NCI-H524 treated with DMSO at 0.1 percent for 48 hours (cell line): ENCODE measurements at places on chromosomes 1 and 21.

DNA sequence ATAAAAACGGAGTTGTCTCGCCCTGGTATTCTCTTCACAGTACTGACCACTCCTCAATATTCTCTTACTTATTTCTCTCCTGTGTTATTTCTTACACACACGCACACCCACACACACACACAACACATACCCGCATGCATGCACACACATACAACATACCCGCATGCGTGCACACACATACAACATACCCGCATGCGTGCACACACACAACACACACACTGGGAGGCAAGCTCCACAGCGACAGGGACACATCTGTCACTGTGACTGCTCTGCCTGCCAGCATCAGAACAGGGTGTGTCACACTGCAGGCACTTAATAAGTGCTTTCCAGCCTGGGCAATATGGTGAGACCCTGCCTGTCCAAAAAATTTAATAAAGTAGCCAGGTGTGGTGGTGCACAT lies 20.8 kb upstream of the DDOST start:
- DNase-seq, result no peak

GRCh38 chr1:66696771-66697170 lies 55.5 kb upstream of the DYNLT5 start:
- DNase-seq, result no peak

DNA sequence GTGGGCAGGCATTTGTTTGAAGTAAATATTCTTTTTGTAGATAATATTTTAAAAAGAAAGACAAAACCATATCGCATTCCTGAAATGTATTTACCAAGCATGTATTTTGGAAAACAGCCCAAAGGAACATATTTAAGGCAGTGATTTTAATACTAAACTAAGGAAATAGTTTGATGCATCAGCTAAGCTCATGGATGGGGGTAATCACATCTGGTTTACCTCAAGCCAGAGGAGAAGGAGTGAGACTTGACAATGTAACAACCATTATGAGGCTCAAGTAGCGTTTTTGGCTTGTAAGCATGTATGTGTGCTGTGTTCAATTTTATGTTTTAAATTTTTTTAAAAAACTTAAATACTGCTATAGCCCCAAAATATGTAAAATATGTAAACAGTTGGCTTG lies 390.5 kb downstream of the DISC1 start:
- no peak for DNase-seq

DNA sequence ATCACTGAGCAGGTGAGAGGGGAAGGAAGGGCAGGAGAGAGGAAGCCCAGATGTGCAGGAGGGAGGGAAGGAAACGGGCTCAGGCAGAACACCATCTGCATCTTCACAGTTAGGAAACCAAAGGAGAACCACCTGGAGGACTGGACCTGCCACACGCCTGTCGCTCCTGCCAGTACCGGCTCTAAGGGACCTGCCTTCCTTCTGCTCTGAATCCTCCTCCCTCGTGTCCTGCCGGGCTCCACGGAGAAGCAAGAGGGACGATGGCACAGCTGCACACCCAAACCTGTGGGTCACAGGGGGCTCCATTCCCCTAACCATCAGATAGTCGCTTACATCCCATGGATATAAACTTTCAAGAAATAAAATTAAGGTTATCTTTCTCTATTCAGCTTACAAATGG lies 56.1 kb downstream of the TOR1AIP2 start:
- DNase-seq, result no peak

DNA sequence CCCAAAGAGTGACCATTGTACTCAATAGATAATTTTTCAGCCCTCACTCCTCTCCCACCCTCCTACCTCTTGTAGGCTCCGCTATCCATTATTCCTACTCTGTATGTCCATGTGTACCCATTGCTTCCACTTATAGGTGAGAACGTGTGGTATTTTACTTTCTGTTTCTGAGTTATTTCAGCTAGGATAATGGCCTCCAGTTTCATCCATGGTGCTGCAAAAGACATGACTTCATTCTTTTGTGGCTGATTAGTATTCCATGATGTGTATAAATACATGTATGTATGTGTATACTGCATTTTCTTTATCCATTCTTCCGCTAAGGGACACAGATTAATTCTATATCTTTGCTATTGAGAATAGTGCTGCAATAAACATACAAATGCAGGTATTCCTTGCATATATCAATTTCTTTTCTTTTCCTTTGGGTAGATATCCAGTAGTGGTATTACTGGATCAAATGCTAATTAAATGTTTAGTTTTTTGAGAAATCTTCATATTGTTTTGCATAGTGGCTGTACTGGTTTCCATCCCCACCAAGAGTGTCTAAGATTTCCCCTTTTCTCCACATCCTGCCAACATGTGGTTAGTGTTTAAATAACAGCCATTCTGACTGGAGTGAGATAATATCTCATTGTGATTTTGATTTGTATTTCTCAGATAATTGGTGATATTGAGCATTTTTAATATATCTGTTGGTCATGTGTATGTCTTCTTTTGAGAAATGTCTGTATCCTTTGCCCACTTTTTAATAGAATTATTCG lies 4.9 kb downstream of the LY9 start:
- DNase-seq, result no peak

DNA sequence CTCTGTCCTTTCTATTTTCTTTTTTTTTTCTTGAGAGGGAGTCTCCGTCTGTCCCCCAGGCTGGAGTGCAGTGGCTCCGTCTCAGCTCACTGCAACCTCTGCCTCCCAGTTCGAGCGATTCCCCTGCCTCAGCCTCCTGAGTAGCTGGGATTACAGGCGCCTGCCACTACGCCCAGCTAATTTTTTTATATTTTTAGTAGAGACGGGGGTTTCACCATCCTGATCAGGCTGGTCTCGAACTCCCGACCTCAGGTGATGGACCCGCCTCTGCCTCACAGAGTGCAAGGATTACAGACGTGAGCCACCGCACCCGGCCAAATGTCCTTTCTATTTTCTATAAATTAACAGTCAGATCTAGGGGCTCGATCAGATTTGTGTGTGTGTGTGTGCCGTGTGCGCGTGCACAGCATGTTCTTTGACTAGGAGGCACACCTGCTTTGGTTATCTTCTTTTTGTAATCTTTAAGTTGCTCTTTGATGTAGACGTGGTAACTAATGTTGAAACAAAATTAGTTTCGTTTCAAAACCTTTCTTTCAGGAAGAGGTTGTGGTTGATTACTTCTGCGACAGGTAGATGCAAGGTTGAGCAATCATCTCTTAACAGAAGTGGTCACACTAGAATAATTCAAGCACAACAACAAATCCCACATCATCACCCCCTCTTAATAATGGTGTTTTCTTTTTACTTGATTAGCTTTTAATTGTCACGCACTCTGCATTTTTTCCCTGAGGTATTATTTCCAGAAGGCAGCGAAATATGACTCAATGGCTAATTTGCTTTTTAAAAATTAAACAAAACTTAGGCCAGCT lies 779 bp upstream of the DEGS1 start:
- DNase-seq, result no peak

DNA sequence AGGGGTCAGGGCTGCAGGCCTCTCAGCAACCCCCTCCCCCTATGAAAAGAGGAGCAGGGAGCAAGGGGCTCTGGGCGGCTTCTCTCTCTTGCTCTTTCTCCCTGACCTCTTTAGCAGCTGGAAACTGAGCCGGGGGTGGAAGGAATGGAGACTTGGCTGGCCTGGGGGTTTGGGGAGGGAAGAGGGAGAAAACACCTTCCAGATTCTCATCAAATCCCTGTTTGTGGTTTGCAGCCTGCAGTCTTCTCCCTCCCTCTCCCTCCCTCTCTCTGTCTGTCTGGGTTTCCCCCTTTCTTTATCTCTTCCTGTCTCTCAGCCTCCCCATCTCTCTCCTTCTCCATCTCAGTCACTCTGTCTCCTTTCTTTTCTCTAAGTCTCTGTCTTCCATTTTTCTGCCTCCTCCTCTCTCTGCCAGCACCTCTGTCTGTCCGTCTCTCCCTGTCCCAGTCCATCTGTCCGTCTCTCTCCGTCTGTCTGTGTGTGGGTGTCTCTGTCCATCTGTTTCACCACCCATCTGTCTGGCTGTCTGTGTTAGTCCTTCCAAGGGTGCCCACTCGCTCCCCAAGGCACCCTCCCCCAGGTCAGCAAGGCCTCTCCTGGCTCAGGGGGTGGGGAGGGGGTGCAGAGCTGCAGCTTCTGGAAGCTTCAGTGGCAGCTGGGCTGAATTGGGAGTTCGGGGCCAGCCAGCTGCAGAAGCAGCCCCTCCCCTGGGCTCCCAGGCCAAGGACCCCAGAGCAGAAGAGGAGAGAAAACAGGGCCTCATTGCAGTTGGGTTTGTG lies 6.2 kb downstream of the AHDC1 start:
- no peak for DNase-seq

DNA sequence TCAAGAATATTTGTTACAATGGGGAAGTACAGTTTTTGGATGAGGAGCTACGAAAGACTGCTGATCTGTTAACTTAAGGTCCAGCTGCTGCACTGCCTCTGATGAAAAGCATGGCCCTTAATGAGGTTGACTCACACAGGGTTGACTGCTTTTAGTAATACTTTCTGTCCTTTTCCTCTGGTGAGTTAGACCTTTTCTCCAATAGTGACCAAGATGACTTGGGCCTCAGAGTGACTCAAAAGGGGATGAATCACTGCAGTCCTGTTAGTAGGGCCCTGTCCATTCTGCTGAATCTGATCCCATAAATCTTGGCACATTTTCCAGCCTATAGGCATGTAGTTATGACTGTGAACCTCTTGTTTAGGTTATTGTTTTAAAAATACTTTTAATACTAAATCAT lies 2.7 kb downstream of the DISP1 start:
- DNase-seq, result no peak

GRCh38 chr1:160665330-160666078 lies 18.7 kb upstream of the SLAMF1 start:
- DNase-seq, result no peak

DNA sequence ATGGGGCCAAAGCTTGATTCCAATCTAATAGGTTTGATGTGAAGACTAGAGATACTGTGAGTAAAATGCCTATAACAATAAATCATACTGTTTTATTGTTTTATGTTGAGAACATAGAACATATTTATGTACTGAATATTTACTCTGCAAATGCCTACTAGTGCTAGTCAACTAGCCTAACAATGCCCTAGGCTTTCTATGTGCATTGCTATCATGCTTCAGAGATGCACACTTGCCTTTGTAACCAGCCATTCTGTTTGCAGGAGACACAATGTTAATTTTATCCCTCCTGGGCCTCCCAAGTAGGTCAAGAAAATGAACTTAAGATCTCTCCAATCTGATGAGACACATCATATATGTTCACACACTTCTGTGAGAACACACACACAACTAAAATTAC lies 530.8 kb upstream of the BEND5 start:
- DNase-seq, result no peak

DNA sequence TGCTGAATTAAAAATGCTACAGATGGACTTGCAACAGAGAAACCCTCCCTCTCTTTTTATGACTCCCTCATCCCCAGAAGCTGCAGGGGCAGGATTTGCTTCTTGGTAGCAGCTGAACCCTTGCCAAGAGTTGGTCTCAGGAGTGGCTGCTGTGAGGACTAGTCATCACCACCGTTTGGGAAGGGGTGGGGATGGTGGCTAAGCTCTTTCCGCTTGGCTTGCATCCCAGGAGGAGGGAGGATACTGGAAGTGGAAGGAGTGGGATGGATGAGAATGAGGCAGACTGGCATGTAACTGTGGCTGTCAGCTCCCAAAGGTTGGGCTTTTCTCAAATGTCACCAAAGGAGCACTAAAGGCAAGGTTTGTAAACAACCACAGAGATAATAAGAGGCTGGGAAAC lies 50.8 kb upstream of the COL24A1 start:
- no peak for DNase-seq

- DNase-seq, result no peak
These were observed 696.5 kb upstream of the PTBP2 start for GRCh38 chr1:96025062-96025461.

DNA sequence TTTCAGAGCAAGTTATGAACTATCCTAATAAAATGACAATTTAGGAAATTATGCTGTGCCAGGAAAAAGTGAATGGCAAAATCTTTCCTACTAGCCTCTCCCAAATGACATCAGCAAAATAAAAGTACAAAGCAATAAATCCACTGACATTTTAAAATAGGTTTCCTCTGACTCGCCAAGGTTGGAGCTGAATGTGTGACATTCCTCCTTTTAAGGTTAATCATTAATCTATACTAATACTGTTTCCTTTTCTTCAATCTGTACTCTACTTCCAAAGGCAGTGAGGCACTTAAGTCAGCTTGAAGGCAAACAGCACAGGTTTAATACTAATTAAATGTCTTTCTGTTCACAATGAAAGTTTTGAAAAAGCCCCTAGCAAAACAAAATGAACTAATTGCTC lies 15.7 kb downstream of the RNF19B start:
- DNase-seq, result no peak

DNA sequence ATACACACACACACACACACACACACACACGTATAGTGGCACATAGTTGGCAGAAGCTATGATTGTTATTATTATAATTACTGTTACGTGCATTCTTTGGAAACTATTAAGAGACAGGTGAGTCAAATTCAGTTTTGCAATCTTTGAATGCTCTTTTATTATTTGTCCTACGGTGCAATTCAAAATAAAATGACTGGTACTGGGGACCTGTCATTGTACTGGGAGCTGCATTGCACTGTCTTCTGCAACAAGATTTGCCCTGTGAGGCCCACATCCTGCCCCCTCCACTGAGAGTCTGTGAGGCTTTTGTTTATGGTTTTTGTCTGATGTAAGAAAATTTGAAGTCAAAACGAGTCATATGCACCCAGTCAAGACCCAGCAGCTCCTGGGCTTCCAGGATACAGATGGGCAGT lies 1.9 kb downstream of the LY9 start:
- DNase-seq, result no peak

GRCh38 chr1:22520871-22521270 lies 42.4 kb upstream of the EPHA8 start:
- no peak for DNase-seq

DNA sequence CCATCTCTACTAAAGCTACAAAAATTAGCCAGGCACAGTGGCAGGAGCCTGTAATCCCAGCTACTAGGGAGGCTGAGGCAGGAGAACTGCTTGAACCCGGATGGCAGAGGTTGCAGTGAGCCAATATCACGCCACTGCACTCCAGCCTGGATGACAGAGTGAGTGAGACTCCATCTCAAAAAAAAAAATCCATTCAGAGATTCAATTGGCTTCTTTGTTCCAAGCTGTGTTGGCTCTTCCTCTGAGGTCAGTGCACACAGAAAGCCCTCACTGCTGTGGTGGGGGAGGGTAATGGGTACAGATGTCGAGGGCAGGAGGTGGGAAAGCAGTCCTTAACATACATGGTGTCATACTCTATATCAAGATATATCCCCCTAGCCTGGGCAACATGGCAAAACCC lies 14.7 kb downstream of the TIE1 start:
- DNase-seq, result no peak

DNA sequence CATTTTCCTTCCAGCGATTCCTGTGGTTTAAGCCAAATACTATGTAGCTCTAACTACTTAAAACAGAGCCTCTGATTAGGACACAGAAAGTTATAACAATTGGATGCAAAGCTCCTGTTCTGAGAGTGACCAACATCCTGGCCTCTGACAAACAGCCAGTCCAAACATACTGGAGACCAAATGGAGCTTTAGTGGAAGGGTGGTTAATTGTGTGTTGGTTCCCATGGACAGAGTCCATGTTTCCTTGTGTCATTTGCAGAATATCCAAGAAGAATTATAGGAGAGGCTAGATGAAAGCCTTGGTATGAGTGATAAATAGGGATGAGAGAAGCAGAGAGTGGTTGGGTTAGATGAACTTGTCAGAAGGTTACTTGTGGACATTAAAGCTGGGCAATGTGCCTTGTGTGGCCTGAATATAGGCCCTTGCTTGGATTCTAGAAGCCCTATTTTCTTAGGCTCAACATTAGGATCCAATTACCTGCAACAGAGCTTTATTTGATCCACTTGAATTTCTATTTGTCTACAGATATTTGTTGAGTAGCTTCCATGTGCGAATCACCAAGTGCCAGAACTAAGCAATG lies 180.5 kb upstream of the GORAB start:
- DNase-seq, result no peak
